ENCODE measurements at places on chromosomes 16 and 17.

DNA sequence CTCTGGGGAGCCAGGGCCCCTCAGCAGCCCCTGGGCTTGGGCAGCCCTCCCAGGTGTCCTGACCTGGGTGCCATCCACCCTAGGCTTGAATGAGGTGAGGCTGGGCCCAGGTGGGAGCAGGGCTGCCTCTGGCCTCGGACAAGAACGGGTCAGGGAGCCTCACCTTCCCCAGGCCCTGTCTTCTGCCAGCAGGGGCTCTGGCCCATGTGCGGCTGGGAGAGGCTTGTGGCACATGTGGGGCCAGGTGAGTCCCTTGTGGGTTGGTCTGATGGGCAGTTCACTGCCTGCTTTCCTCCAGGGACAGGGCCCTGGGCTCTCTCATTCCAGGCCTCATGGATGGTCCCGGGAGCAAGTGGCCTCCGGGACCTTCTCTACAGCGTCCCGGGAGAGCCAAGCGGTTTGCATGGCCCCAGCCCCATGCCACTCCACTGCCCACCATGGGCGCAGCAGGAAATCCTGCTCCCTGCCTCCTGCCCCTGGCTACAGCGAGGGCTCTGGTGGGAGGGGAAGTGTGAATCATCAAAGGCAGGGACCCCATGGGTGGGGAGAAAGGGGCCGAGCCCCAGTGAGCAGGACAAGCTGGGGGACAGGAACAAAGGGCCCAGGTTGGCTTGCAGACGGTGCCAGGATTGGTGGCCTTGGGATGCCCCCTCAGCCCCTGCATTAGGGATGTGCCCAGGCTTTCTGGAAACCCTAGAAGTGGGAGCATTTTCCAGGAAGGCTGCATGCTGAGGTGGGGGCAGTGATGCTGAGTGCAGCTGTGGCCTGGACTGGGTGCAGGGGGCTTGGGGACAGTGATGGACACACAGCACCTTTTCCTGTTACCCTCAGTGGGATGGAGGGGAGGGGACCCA is 12.2 kb downstream of the VASN start:
- no peak for DNase-seq

DNA sequence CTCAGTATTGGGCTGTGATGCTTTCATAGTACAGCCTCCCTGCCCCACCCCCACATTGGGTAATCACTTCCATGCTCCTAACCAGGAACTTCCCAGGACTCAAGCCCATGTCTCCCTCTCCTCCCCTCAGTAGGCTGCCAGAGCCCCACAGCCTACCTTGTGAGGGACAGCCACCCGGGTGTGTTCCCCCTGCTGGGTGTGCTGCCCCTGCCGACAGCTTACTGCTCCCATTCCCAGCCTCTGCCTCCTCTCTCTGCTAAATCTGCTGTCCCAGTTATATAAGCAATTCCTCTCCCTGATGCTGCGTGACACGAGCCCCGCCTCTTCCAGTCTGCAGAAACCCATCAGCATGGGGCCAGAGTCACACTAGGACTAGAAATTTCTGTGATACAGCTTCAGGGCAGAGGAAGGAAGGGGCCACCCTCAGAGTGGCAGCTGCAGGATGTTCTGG is at the start of gene RSKR:
Gene RSKR, minus strand, starts transcription at position 255 of the 451 bp plus-strand sequence. Its CDS starts 24 bp downstream, at position 231.
- DNase-seq = no peak

GRCh38 chr17:12727076-12727760 is 61.5 kb downstream of the MYOCD start:
- no peak for DNase-seq

- DNase-seq = no peak
These were observed 921.4 kb upstream of the EEF2KMT start for GRCh38 chr16:6018848-6019489.

GRCh38 chr16:50653633-50654519 is 27.2 kb downstream of the SNX20 start:
- no peak for DNase-seq

- no peak for DNase-seq
These were observed 6.4 kb downstream of the DOC2A start for GRCh38 chr16:30004424-30004776.

- DNase-seq = no peak
These were observed 6.1 kb downstream of the PECAM1 start for GRCh38 chr17:64384253-64385186.

DNA sequence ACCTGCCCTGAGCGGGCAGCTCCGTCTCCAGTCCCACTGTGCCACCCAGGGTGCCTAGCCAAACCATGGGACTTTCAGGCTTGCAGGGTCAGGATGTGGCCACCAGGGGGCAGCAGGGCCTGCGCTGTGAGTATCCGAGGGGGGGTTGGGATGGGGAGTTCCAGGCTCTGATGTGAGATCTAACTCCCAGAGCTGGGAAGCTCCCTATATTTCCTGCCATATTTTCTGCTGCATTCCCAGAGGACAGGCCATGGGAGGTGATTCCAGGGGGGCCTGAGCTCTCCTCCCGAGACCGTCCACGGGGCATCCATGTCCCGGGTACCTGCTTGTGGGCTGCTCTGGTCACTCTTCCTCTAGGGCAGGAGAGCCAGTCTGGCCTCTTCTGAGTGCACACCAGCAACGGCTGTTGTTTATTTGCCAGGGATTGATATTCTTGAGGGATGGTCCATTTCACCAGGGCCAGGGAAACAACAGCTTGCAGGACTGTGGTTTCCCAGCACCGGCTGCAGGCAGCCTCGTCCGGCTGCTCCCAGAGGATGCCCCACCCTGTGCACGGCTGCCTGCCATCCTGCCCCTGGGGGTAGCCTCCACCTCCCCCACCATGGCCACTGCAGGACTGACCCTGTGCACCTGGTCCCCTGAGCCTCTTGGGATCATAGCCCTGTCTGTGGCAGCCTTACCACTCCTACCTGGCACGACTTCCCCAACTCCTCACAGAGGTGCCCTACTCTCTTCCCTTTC is 1.2 kb downstream of the GPR142 start:
- no peak for DNase-seq

DNA sequence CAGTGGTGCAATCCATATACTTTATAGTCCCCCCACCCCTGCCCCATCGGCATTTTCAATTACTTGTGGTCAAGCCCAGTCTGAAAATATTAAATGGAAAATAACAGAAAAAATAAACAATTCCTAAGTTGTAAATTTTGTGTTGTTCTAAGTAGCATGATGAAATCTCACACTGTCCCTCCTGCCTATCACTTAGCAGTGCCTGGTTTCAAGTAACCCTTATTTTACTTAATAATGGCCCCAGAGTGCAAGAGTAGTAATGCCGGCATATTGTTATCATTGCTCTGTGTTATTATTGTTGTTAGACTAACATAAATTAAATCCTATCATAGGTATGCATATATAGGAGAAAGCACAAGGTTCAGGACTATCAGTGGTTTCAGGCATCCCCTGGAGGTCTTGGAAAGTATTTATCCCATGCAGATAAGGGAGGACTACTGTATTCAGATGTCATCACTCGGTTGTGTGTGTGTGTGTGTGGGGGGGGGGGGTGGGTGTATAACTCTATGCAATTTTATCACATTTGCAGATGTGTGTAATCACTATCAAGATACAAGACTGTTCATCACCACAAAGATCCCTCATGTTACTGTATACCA is 9.3 kb downstream of the UBE2G1 start:
- no peak for DNase-seq

DNA sequence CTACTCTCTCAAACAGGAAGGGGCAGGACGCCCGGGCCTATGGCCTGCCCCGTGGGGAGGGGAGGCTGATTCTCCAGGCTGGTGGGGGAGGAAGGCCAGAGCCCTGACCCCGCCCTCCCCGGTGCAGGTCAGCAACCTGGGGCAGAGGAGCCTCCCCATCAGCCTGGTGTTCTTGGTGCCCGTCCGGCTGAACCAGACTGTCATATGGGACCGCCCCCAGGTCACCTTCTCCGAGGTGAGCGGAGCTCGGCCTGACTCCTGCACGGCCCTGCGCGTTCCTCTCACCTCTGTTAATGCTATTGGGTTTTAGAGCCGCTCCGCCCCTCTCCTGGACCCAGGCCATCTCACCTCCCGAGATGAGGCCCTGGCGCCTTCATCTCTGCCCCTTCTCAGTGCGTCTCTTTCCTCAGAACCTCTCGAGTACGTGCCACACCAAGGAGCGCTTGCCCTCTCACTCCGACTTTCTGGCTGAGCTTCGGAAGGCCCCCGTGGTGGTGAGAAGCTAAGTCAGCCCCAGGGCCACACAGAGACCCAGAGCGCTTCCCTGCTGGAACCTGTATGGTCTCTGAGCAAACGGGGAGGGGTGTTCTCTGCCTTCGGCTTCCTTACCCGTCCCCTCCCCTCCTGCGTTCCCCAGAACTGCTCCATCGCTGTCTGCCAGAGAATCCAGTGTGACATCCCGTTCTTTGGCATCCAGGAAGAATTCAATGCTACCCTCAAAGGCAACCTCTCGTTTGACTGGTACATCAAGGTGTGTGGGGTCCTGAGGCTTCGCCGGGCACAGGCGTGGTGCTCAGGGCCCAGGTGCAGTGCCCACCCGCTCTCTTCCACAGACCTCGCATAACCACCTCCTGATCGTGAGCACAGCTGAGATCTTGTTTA is 25.1 kb upstream of the ITGAX start:
- DNase-seq = no peak

GRCh38 chr16:10123141-10123540 is 59.1 kb downstream of the GRIN2A start:
- DNase-seq = no peak

- DNase-seq = no peak
These were observed 14.2 kb downstream of the GAS7 start for GRCh38 chr17:10183931-10184930.
